ENCODE measurements at places on chromosomes 1 and 21. TPM values are rescaled to one million over a fixed set of nuclear protein-coding genes. Genes with fewer than 3 reads are reported as not detected.
A peak's percentile ranks its signal among the peaks of the same experiment; 100 is the strongest.

GRCh38 chr1:78691995-78692747 lies 42.5 kb downstream of the IFI44 start:
- DNase-seq, result no peak

DNA sequence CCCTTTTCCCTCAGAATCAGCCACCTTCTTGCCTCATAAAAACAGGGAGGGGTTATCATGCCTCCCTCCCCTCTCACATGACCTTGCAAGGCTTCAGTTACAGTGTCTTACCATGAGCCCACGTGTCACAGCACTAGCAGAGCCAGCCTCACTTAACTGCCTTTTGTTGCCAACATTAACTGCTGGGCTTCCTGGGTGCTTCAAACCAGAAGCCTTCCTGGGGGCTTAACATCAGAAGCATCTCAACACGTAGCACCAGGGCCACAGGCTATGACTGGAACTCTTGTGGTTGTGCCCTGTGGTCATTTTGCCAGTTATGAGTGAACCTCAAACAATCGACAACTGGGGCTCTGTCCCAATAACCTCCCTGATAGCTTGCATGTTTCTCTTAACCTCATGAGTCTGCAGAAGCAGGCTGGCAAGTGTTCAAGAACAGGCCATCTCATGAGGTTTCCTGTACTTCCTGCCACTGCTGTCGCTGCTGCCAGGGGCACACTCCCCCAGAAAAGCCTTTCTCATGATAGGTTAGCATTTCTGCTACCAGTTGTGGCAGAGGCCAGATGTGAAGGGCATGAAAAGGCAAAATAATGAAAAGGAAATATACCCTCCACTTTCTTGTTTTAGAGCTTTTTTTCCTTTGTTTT lies 132.2 kb downstream of the GLUL start:
- DNase-seq, result peak; percentile 34

Gene MTARC1
- 5.2 TPM for total RNA-seq

DNA sequence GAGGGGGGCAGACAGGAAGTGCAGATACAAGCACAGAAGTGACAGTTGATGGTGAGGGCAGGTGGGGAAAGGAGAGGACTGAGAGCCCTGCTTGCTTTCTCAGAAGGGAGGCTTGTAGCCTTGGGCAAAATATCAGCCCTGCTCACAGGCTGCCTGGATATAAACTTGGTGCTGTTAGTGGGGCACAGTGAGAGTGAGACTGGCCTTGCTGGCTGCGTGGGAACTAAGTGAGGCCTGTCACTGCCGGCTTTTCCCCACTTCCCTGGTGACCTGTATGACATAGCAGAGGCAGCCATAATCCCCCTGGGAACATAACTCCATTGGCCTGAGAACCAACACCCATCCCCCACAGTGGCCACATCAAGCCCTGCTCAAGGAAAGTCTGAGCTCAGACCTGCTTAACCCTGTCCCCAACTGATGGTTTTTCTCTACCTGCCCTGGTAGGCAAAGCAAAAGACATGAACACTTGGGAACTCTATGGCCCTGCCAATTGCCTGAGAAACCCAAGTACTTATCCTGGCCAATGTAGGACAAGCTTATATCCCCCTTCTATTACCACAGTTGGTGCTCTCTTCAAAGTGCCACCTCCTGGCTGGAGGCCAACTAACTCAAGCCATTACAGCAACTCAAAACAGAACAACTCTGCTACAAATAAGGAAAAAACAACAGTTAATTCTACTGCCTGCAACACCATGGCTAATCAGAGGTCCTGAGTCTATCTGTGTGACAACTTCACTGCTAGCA lies 472.7 kb downstream of the PLPP3 start:
- no peak for DNase-seq

GRCh38 chr21:33754481-33754880 lies 112.2 kb downstream of the ITSN1 start:
- DNase-seq, result peak; percentile 37

DNA sequence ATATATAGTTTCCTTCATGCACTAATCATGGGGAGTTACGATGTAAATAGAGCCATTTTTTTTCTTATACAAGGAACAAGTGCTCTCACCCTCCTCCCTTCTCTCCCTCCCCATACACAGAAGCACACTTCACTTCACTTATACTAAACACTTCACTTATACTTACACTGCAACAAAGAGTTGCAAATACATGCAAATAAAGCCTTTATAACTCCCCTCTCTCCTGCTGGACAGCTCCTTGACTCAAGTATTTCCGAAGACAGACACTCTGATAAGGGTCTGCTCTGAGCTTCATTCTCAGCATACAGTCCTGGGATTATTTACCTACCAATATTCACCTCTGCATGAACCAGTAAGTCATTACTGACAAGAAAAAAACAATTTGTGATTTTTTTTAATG lies 35.6 kb upstream of the ERG start:
- no peak for DNase-seq

Gene SLC30A10
- 0.52 TPM for total RNA-seq

DNA sequence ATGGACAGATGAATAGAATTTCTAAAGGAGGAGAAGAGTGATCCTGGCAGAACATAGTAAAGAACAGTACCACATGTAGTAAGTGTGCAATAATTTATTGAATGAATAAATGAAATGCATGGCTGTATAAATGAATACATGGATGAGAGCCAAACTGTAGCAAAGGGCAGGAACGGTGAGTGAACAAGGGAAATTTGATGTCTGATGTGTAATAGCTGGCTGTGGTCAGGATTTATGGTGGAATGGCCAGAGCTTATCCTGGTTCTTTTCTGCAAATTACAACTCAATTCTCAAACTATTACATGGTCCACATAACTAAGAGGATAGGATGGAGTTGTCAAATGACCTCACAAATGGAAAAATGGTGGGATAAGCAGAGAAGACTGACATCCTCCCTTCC lies 43.2 kb upstream of the ARHGAP29 start:
- no peak for DNase-seq

Gene LPAR3
- 19.7 TPM for total RNA-seq

Gene HES3
- not detected for total RNA-seq

GRCh38 chr1:14676400-14676799 lies 77.9 kb downstream of the KAZN start:
- no peak for DNase-seq

GRCh38 chr1:31036749-31037500 lies 28.6 kb downstream of the PUM1 start:
- no peak for DNase-seq

Gene FCRL6
- not detected for total RNA-seq

GRCh38 chr1:71804140-71804539 lies 478.2 kb downstream of the NEGR1 start:
- no peak for DNase-seq

- DNase-seq, result no peak
Observed at GRCh38 chr1:206600527-206600926, 11.7 kb downstream of the EIF2D start.

DNA sequence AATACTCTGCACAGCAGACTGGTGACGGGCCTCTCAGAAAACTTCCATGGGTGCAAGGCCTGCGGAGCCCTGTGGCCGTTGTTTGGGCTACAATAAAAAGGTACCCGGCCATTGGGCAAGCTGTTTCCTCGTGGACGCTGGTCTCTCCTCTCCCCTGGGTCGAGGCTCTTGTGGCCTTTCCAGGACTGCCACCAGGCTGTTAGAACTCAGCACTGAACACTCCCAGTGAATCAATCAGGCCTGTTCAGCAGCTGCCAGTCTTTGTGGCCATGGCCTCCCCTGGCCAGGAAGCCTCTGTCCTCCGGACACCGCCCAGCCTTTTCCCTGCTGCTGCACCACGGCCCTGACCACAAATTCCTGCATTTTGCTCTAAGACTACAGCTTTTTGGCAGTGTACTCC lies 33.0 kb upstream of the ACTRT2 start:
- DNase-seq, result no peak

Gene BTBD8
- total RNA-seq, result 4.7 TPM

- no peak for DNase-seq
Observed at GRCh38 chr1:184302346-184302745, 84.5 kb upstream of the C1orf21 start.

- peak; percentile 43 for DNase-seq
Observed at GRCh38 chr1:248923352-248924338, 17.6 kb downstream of the PGBD2 start.

DNA sequence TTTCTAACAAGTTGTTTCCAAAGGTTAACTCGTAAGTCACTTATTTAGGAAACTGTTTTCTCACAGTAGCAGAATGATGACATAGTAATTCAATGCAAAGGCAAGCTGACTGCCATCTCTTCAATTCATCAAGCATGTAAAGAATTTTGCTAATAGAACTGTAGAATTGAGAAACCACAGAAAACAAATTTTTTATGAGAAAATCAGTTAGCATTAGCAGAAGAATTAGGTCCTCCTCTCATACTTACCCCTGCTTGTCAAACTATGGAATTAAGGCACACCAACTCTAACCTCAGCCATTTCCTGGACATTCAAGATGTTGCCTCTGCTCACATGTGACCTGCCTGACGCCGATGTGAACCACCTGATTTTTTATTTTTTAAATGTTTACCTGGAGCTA lies 115.2 kb downstream of the LRRC40 start:
- no peak for DNase-seq

Gene SASS6
- total RNA-seq, result 2.1 TPM

DNA sequence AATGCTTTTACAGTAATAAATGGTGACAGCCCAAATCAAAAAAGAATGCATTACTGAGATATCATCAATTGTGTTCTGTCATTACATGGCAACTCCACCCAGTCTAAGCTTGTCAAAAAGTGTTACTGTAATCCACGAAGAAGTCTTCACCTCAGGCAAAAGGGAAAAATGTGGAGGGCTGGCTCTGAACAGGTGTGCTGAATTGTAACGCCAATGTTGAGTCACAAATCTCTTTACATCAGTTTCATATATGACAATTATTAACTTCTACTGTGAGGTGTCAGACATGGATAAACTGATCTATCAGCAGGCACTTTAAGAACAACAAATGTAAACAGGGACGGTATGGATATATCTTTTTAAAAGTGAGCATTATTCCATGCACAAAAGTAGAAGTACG lies 98.5 kb upstream of the DMRTA2 start:
- DNase-seq, result no peak

DNA sequence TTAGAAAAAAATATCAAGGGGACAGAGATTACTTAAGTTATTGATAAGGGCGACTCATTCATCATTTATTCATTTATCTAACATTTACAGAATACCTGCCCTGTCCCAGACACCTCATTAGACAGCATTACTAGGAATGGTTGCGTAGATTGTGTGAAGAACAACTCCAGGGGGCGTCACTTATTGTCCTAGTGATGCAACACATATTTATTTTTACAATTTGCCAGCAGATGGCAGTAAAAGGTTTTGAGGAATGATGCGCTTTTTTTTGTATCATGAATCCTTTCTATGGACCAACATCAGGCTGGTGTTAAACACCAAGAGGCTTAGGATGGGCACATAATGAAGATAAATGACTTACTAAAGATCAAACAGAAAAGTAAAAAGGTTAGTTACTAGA lies 5.5 kb downstream of the NCAM2 start:
- DNase-seq, result no peak

GRCh38 chr21:45448283-45448809 lies 43.4 kb downstream of the COL18A1 start:
- no peak for DNase-seq

Gene GREM2
- total RNA-seq, result under 0.01 TPM

Gene PRAMEF13
- total RNA-seq, result not detected

Gene CHIA
- not detected for total RNA-seq

DNA sequence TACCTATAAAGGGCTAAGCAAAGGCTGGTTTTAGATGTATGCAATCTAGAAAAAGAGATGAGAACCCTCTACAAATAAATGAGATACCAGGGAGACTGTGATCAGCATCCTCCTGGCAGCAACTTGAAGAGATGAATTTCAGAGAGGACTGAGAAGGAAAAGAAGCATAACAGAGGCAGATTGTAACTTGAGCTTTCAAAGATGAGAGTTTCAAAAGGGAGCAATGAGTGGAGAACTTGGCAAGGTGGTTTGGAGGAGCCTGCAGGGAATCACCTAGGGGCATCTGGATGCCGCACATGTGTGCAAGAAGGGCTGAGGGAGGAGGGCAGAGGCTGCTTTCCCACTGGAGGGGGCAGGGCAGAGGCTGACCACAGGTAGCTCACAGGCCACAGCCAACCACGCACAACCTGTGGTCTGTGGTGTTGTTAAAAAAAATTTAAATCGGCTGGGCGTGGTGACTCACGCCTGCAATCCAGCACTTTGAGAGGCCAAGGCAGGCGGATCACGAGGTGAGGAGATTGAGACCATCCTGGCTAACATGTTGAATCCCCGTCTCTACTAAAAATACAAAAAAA lies 50.2 kb downstream of the PCNX2 start:
- no peak for DNase-seq

- DNase-seq, result no peak
Observed at GRCh38 chr1:56216218-56216617, 363.1 kb downstream of the PLPP3 start.

GRCh38 chr1:233788687-233789086 lies 115.8 kb upstream of the SLC35F3 start:
- DNase-seq, result no peak

DNA sequence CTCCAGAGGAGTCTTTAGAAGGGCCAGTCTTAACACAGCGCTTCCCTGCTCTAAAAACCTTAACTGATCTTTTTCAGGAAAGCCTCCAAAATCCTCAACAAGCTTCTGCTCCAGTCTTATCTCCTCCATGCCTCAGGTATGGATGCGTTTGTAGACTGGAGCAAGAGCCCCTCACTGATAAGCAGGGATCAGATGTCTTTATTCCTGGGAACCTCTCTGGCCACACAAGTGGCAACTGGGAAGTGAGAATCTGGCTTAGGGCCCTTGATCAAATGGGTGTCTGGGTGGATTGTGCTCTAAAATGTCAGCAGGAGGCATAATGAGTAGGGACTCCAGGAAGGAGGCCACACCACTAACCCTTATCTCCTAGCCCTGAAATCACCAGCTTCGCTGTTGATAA lies 1.4 kb downstream of the ZBTB8A start:
- DNase-seq, result no peak

Gene DDI2
- total RNA-seq, result 30.1 TPM

Gene LGR6
- total RNA-seq, result not detected

- no peak for DNase-seq
Observed at GRCh38 chr1:66758241-66758755, 6.0 kb downstream of the DYNLT5 start.

Gene RAP1A
- 16.2 TPM for total RNA-seq

Gene ZSWIM5
- total RNA-seq, result 4.4 TPM

Data from body of pancreas (tissue), 4 donors.